Naive thymus-derived CD8-positive, alpha-beta T cell (primary cell): ENCODE measurements at places on chromosomes 3 and 15.
A peak's percentile ranks its signal among the peaks of the same experiment; 100 is the strongest.

DNA sequence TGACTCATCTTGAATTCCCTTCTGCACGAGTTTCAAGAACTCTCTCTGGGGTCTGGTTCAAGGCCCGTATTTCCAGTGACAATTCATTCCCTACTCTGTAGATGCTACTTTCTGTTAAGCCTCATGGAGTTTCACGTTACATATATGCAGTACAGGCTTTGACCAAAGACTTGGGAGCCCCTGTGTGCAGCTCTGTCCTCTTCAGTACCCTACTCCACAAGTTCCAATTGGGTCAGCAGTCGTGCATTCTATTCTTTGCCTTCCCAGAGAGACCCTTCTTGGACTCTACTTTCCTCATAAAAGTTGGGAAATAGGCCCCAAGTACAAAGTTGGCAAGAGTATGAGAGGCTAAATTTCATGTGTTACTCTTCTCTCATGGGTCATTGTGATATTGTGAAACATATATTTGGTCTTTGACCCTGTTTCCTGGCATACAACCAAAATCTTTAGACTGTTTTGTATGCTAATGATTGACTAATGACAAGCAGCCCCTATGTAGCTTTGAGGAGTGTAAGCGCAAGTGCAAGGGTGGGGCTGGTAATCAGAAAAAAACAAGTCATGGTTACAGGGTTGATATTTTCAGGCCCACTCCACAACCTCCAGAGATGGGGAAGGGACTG is 15.0 kb upstream of the CCDC50 start:
- H3K27me3 ChIP-seq: peaks cover 4% of the 10 kb centered on the region
- H3K4me3 ChIP-seq: no peak overlapping the region
- H3K36me3 ChIP-seq: no peaks in the 10 kb centered on the region
- no peak for DNase-seq

DNA sequence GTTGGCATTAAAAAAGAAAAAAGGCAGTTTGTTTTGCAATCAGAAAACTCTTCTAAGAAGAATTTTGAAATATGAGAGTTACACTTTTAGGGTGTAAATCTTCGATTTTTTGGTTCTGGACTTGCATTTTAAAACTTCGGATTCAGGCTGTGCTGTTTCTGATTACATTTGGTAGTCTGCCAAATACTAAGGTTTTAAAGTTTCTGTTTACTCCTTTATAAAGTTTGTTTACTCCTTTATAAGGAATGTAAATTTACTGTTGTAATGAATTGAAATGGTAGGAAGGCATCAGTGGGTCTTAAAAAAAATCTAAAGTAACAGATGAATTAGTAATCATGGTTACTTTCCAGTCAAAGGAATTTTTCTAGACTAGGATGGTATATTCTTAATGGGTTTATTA is 14.1 kb downstream of the FXR1 start:
- DNase-seq: no peak
- no peaks in the 10 kb centered on the region for H3K27me3 ChIP-seq
- peak overlapping the region; percentile 56 for H3K27ac ChIP-seq
- H3K4me1 ChIP-seq: peaks cover 84% of the 10 kb centered on the region

GRCh38 chr3:114307222-114307830 is 13.5 kb downstream of the TIGIT start:
- no peak for DNase-seq
- H3K36me3 ChIP-seq: peaks cover 4% of the 10 kb centered on the region
- peak overlapping the region; percentile 49 for H3K4me3 ChIP-seq
- H3K4me1 ChIP-seq: peaks cover 12% of the 10 kb centered on the region
- H3K27me3 ChIP-seq: peaks cover 4% of the 10 kb centered on the region
- peak overlapping the region; percentile 60 for H3K27ac ChIP-seq

- H3K27me3 ChIP-seq: peaks cover 8% of the 10 kb centered on the region
- H3K4me1 ChIP-seq: no peaks in the 10 kb centered on the region
- H3K4me3 ChIP-seq: no peak overlapping the region
- no peak overlapping the region for H3K27ac ChIP-seq
- no peak for DNase-seq
These were observed 29.2 kb upstream of the CTDSPL start for GRCh38 chr3:37832480-37832879.

- no peaks in the 10 kb centered on the region for H3K36me3 ChIP-seq
- H3K27ac ChIP-seq: no peak overlapping the region
- H3K4me3 ChIP-seq: no peak overlapping the region
- H3K27me3 ChIP-seq: peaks cover 9% of the 10 kb centered on the region
- no peak for DNase-seq
These were observed 51.1 kb downstream of the CGNL1 start for GRCh38 chr15:57427367-57427821.

DNA sequence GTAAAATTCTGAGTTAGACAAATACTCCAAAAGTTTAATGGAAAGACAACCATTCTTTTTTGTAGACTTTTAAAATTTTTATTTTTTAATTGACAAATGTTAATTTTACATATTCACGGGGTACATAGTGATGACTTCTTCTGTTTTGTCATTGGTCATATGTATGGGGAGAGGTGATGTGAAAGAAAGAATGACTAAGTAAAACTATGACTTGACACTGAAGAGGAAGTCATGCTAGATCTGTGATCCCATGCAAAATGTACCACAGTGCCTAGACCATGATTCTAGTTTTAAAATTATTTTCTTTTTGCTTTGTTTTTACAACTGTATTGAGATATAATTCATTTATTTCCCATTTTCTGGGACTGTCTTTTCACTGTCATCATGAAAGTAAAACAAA is 281.6 kb downstream of the MBNL1 start:
- H3K27ac ChIP-seq: no peak overlapping the region
- DNase-seq: no peak
- no peak overlapping the region for H3K4me3 ChIP-seq
- no peaks in the 10 kb centered on the region for H3K36me3 ChIP-seq

GRCh38 chr15:48177383-48177765 is 721 bp downstream of the MYEF2 start:
- peak; percentile 6 for DNase-seq
- H3K27ac ChIP-seq: peak overlapping the region; percentile 78
- H3K27me3 ChIP-seq: peaks cover 5% of the 10 kb centered on the region
- H3K36me3 ChIP-seq: peaks cover 2% of the 10 kb centered on the region
- peaks cover 14% of the 10 kb centered on the region for H3K4me1 ChIP-seq
- peak overlapping the region; percentile 93 for H3K4me3 ChIP-seq

GRCh38 chr3:44983484-44983941 is 7.5 kb downstream of the EXOSC7 start:
- H3K36me3 ChIP-seq: peaks cover 7% of the 10 kb centered on the region
- no peak for DNase-seq
- H3K27me3 ChIP-seq: no peaks in the 10 kb centered on the region
- H3K4me1 ChIP-seq: peaks cover 23% of the 10 kb centered on the region

GRCh38 chr3:13301286-13301987 is 118.7 kb downstream of the NUP210 start:
- no peak for DNase-seq
- H3K27ac ChIP-seq: no peak overlapping the region
- H3K4me3 ChIP-seq: no peak overlapping the region
- no peaks in the 10 kb centered on the region for H3K36me3 ChIP-seq
- H3K27me3 ChIP-seq: peaks cover 5% of the 10 kb centered on the region

DNA sequence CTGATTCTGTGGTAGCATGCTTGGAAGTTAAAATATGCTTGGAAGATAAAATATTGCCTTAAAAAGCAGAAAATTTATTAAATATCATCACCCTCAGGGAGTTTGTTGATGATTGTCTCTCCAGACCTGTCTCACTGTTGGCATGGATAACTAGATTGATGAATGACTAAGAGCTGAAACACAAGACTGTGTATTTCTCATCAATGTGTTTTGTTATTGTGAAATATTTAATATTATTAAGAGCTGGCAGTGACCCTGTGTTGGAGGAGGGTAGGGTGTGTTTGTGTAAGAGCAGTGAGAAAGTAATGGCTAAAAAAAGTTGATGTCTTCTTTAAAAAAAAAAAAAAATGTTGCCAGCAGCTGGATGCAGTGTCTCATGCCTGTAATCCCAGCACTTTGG is 82.2 kb downstream of the ITPR1 start:
- H3K4me3 ChIP-seq: no peak overlapping the region
- H3K4me1 ChIP-seq: peaks cover 21% of the 10 kb centered on the region
- H3K36me3 ChIP-seq: no peaks in the 10 kb centered on the region
- H3K27me3 ChIP-seq: no peaks in the 10 kb centered on the region
- no peak overlapping the region for H3K27ac ChIP-seq

DNA sequence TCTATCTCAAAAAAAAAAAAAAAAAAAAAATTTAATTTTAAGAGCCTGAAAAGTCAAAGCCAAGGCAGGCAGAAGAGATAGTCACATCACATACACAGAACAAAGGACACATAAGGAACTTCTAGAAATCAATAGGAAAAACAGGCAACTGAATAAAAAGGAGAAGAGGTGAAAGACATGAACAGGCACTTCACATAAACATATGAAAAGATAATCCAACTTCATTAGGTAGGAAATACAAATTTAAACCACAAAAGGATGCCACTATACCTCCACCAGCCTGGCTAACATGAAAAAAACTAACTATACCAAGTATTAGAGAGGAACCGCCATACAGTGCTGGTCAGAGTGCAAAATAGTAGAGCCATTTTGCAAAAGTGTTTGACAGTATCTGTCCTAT is 14.1 kb downstream of the CCDC12 start:
- H3K27ac ChIP-seq: peak overlapping the region; percentile 81
- peaks cover 84% of the 10 kb centered on the region for H3K4me1 ChIP-seq
- no peaks in the 10 kb centered on the region for H3K27me3 ChIP-seq
- no peak overlapping the region for H3K4me3 ChIP-seq
- H3K36me3 ChIP-seq: peaks cover 8% of the 10 kb centered on the region

- H3K4me1 ChIP-seq: no peaks in the 10 kb centered on the region
- DNase-seq: no peak
- H3K27ac ChIP-seq: no peak overlapping the region
- H3K4me3 ChIP-seq: no peak overlapping the region
These were observed 74.1 kb upstream of the KBTBD8 start for GRCh38 chr3:66923969-66924368.

- no peak for DNase-seq
- no peaks in the 10 kb centered on the region for H3K36me3 ChIP-seq
- no peak overlapping the region for H3K27ac ChIP-seq
- no peaks in the 10 kb centered on the region for H3K27me3 ChIP-seq
These were observed 29.4 kb upstream of the SEMA3F start for GRCh38 chr3:50125541-50126286.

DNA sequence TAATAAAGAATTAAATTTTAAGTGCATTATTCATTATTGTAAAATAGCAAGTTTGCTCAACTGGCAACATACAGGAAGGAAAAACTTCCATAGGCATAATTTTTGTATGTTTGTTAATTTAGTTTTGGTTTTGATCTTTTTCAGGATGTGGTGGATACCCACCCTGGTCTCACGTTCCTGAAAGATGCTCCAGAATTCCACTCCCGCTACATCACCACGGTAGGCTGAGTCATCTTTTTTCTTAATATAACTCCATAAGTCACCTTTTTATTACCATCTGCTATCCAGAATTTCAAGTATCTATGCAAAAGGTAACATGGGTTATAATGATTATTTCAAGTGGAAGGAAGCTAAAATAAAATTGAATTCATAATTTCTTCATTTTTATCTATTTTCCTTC is 104.8 kb downstream of the PPP2R3A start:
- peaks cover 5% of the 10 kb centered on the region for H3K4me1 ChIP-seq
- H3K27ac ChIP-seq: no peak overlapping the region
- no peaks in the 10 kb centered on the region for H3K27me3 ChIP-seq
- H3K4me3 ChIP-seq: no peak overlapping the region
- H3K36me3 ChIP-seq: no peaks in the 10 kb centered on the region

DNA sequence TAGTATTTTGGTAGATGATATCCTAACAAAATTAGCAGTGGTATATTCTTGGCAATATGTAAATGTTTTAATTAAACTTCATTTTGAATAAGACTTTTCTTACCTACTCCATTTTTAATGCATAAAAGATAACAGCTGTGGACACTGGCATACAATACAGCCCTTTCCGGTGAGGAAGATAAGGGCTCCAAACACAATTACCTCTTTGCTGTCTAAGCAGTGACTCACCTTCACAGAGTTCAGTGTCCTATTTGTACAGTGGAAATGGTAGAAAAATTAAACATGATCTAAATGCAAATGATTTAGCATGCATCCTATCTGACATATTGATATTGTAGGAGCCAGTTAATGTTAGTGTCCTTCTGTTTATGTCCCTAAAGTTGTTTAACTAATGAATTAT is 969.4 kb downstream of the PLOD2 start:
- H3K4me3 ChIP-seq: no peak overlapping the region
- no peaks in the 10 kb centered on the region for H3K36me3 ChIP-seq
- H3K4me1 ChIP-seq: no peaks in the 10 kb centered on the region

- H3K4me3 ChIP-seq: no peak overlapping the region
- H3K27me3 ChIP-seq: no peaks in the 10 kb centered on the region
These were observed 20.8 kb downstream of the CDAN1 start for GRCh38 chr15:42716125-42716524.

- H3K4me1 ChIP-seq: peaks cover 18% of the 10 kb centered on the region
- H3K27me3 ChIP-seq: no peaks in the 10 kb centered on the region
- H3K36me3 ChIP-seq: peaks cover 97% of the 10 kb centered on the region
- H3K4me3 ChIP-seq: no peak overlapping the region
- H3K27ac ChIP-seq: no peak overlapping the region
These were observed 59.1 kb downstream of the SUMF1 start for GRCh38 chr3:4407941-4408340.

GRCh38 chr15:92634671-92635201 is 20.8 kb downstream of the FAM174B start:
- H3K4me3 ChIP-seq: no peak overlapping the region
- DNase-seq: no peak
- H3K27ac ChIP-seq: no peak overlapping the region
- no peaks in the 10 kb centered on the region for H3K27me3 ChIP-seq

- H3K4me3 ChIP-seq: peak overlapping the region; percentile 78
- H3K27ac ChIP-seq: no peak overlapping the region
- DNase-seq: no peak
- peaks cover 20% of the 10 kb centered on the region for H3K4me1 ChIP-seq
These were observed 770 bp upstream of the MEGF11 start for GRCh38 chr15:66254089-66254950.

- no peaks in the 10 kb centered on the region for H3K4me1 ChIP-seq
- DNase-seq: no peak
- no peaks in the 10 kb centered on the region for H3K36me3 ChIP-seq
- H3K27ac ChIP-seq: no peak overlapping the region
- H3K27me3 ChIP-seq: peaks cover 1% of the 10 kb centered on the region
These were observed 84.6 kb upstream of the DCBLD2 start for GRCh38 chr3:98986073-98986472.

- no peaks in the 10 kb centered on the region for H3K4me1 ChIP-seq
- H3K27me3 ChIP-seq: no peaks in the 10 kb centered on the region
- DNase-seq: no peak
These were observed 549.0 kb downstream of the IGSF11 start for GRCh38 chr3:118485693-118486092.

DNA sequence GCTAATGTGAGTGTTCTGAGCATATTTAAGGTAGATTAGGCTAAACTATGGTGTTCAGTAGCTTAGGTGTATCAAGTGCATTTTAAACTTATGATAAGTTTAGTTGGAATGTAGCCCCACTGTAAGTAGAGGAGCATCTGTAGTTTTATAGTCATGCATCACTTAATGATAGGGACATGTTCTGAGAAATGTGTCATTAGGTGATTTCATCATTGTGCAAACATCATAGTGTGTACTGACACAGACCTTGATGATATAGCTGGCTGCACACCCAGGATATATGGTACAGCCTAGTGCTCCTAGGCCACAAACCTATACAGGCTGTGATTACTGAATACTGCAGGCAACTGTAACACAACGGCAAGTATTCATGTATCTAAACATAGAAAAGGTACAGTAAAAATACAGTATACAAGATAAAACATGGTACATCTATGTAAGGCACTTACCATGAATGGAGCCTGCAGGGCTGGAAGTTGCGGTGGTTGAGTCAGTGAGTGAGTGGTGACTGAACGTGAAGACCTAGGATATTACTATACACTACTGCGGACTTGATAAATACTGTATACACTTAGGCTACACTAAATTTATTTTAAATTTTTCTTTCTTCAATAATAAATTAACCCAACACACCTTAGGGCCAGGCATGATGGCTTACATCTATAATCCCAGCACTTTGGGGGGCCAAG is 17.9 kb downstream of the DNAH1 start:
- no peaks in the 10 kb centered on the region for H3K4me1 ChIP-seq
- no peaks in the 10 kb centered on the region for H3K36me3 ChIP-seq
- no peak overlapping the region for H3K27ac ChIP-seq
- no peaks in the 10 kb centered on the region for H3K27me3 ChIP-seq
- no peak for DNase-seq
- no peak overlapping the region for H3K4me3 ChIP-seq
